Testis (tissue), 5 donors: ENCODE measurements at places on chromosomes 1 and 21. TPM values are rescaled to one million over a fixed set of nuclear protein-coding genes. Genes with fewer than 3 reads are reported as not detected.

The SPATA46 gene
- 72.9 TPM for polyA plus RNA-seq

The GLUL gene
- 958 TPM for polyA plus RNA-seq

The CXADR gene
- 17.6 TPM for polyA plus RNA-seq

The PRDX6 gene
- polyA plus RNA-seq = 385 TPM

The RHD gene
- 0.34 TPM for polyA plus RNA-seq

The FLG2 gene
- 0.03 TPM for polyA plus RNA-seq

The BRINP2 gene
- polyA plus RNA-seq = 6.7 TPM

The AMY1B gene
- polyA plus RNA-seq = 1.1 TPM

The UBXN10 gene
- 43.7 TPM for polyA plus RNA-seq

The FAM72A gene
- 13.7 TPM for polyA plus RNA-seq

The OR10Z1 gene
- not detected for polyA plus RNA-seq

The USH2A gene
- polyA plus RNA-seq = 1.8 TPM

The CHRM3 gene
- 7.5 TPM for polyA plus RNA-seq

The SLC44A5 gene
- polyA plus RNA-seq = 10.6 TPM

The CENPL gene
- polyA plus RNA-seq = 26.5 TPM

The TEX38 gene
- 432 TPM for polyA plus RNA-seq

The TRIM58 gene
- 2.9 TPM for polyA plus RNA-seq

The LRRC53 gene
- not detected for polyA plus RNA-seq

The TDRD5 gene
- polyA plus RNA-seq = 52.2 TPM

The CELA3B gene
- polyA plus RNA-seq = 0.34 TPM

The RGS1 gene
- polyA plus RNA-seq = 3.9 TPM
